Muscle of leg (tissue), 16 donors: ENCODE measurements at places on chromosomes 13 and 19. TPM values are rescaled to one million over a fixed set of nuclear protein-coding genes. Genes with fewer than 3 reads are reported as not detected.

The CBARP gene
- 2.0 TPM for polyA plus RNA-seq

The GRAMD1A gene
- polyA plus RNA-seq: 34.9 TPM

The SMIM24 gene
- polyA plus RNA-seq: 4.7 TPM

The ZNF415 gene
- polyA plus RNA-seq: 9.2 TPM

The ACTMAP gene
- 11.5 TPM for polyA plus RNA-seq

The NPAS1 gene
- 2.3 TPM for polyA plus RNA-seq

The LRRC4B gene
- polyA plus RNA-seq: 11.9 TPM
